Activated T-helper 9 cell treated with anti-CD3 and anti-CD28 coated beads, Interleukin-2, amount 50 U/mL, for 16 hours (primary cell): ENCODE measurements at places on chromosomes 5 and 9.

GRCh38 chr9:17462869-17463464, 115.9 kb upstream of the SH3GL2 start:
- DNase-seq = no peak

DNA sequence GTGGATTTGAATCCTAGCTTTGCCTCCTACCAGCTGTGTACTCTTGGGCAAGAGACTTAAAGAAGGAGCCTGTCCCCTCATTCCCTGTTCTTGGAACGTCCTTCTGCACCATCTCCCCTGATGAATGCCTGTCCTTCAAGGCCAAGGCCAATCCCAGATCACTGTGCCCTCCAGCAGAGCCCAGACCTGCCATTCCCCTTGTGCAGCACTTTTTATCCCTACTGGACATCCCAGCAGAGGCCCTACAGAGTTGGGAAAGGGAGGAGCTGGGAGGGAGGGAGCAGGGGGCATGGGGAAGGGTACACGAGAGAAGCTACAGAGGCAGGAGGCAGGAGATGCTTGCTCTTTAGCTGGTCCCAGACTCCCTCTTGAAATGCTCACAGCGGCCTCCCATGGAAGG, 223.9 kb downstream of the PBX3 start:
- no peak for DNase-seq

GRCh38 chr5:65823845-65824445, 101.9 kb downstream of the NLN start:
- no peak for DNase-seq

DNA sequence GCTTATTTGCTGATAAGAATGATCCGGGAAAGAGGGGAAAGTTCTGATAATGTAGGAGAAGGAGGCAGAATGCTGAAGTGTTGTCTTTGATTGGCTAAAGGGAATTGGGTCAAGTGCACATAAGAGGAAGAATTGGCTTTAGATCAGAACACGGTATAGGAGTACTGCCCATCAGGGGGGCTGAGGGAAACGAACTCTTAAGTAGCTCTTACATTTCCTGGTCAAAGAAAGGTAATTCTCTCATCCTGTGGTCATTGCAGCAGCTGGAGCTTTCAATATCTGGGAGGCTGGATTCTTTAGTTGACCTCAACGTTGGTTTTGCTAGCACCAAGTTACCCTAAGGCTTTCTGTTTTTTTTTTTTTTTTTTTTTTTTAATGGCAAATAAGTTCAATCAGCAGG, 178.7 kb upstream of the NR3C1 start:
- no peak for DNase-seq

- no peak for DNase-seq
These were observed 4.0 kb upstream of the RAD23B start for GRCh38 chr9:107279086-107279485.

DNA sequence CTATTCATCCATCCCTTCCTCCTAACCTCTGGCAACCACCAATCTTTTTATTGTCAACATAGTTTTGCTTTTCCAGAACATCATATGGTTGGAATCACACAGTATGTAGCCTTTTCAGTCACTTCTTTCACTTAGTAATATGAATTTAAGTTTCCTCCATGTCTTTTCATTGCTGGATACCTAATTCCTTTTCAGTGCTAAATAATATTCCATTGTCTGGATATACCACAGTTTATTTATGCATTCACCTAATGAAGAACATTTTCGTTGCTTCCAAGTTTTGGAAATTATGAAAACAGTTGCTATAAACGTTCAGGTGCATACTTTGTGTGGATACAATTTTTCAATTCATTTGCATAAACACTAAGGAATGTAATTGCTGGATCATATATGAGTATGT, 70.7 kb upstream of the FNIP1 start:
- no peak for DNase-seq

DNA sequence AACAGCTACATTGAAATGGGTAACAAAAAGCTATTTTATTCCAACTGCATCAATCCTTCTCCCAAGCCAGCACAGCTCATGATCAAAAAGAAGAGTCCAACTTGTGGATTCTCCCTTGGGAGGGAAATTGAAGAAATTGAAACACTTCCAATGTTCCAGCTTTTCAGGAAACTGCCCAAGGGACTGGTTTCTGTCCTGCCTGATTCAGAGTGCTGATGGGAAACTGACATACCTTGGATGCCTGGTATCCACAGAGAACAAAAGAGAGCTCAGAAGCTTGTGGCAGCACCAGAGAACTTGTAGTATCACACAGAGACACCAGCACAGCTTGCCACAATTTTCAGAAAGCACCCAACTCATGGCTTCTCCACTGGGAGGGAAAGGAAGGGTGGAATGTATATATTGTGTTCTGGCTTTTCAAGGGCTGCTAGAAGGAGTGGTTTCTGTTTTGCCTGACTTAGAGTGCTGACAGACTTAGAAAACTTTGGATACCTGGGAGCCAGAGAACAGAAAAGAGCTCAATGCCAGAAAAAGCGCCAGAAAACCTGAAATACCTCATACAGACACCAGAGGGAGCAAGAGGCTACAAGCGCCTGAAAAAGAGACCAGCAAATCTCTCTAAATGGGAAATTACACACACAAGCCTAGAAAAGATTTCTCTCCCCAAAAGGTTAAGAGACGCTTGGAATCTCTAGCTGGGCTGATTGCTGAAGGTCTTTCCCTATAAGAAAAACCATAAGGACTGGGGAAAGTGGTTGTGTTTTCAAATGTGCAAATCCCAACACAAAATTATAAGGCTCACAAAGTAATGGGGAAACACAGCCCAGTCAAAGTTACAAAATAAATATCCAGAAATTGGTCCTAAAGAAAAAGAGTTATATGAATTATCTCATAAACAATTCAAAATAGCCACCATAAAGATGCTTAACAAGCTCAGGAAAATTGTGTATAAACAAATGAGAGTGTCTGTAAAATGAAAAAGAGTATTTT, 178.8 kb downstream of the SPOCK1 start:
- DNase-seq = no peak

DNA sequence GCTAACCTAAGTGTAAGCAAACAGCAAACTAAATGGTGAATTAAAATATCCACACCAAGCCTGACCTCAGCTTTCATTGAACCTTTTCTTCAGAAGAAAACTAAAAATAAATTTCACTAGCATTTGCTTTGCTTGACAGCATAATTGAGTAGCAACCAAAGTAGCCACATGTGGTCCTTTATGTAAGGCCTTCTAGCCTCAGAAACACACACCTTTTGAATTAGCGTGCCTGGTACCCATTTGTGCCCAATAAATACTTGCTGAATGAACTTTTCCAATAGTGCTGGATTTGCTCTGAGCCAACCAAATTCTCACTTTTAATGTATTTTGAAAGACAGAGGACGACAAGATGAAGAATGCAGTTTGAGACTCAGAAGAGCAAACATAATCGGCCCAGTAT, 2.1 kb upstream of the NIPBL start:
- no peak for DNase-seq

DNA sequence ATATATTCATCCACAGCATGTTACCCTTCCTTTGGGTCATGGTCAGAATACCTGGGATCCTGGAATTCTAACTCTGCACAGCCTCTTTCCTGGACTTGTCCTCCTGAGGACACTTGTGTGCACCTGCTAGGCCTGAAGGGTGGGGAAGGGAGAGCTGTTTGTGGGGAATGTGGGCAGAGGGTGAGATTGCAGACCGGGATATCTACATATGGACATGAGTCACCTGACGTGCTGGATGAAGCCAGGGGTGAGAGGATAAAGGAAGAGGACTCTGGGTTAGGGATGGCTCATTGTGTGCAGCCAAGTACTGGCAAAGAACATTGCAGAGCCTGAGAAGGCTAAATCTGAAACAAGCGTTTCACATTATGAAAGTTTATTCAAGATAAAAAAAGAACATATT, 241.4 kb upstream of the RPS23 start:
- DNase-seq = no peak

DNA sequence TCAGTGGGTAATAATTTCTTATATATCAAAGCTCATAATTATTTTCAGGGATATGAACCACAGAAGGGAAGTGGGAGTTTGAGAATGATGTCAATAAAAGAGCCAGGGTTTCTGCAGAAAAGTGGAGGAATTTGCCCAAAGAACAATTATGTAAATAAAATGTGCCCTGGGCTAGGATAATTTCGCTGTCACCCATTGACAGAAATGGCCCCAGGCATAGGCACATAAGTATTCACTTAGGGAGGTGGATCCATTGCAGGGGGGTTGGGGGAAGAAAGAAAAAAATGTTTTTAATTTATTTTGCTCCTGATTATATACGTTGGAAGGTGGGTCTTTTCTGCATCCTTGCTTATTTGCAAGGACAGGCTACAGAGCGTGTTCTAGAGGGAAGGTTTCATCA, 135.1 kb upstream of the IRX2 start:
- no peak for DNase-seq

DNA sequence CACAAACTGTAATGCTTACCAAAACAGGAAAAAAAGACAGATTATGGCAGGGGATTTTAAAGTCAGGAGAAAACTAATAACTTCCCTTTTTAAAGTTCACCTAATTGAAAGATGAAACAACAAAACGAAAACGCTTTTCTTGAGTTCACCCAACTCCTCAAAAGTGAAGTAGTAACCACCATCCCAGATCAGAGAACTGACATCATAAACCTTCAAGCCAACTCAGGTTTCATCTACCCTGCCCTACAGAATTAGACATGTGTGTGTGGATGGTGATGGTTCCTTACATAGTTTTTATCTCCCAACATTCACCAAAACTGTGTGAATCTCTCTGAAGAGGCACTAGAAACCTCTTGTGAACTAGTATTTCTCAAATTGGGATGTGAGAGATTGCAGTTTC, 195.2 kb upstream of the PTGER4 start:
- no peak for DNase-seq

GRCh38 chr5:6941631-6942030, 228.4 kb downstream of the TENT4A start:
- DNase-seq = no peak

GRCh38 chr9:91429501-91429900, 5.9 kb upstream of the NFIL3 start:
- no peak for DNase-seq

DNA sequence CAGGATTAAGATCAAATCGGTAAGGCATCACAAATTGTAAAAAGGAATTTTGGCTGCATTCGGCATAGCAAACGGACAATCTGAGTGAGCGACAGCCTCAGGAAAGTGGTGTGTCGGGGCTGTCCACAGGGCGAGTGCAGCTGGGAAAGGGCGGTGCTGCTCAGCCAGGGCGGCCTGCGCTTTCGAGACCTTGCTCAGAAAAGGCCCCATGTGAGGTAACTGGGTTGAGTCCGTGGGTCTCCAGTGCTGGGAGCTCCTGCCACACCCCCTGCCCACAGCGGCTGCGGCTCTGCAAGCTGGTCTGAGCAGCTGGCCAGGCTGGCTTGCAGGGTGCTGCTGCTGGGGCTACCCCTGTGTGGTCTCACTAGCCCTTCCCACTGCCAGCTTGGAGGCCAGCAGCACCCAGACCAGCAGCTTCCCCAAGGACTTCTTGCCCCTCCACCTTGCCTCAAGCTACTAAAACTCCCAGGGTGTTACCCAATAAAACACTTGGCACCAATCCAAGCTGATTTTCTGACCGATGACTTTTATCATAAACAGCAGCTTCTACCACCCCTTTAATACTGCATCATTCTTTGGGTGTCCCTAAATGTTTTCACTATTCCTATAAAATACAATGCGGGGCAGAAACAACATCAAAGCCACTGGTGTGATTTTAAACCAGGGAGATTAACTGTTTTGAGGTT, 6.2 kb downstream of the SURF2 start:
- DNase-seq = no peak

DNA sequence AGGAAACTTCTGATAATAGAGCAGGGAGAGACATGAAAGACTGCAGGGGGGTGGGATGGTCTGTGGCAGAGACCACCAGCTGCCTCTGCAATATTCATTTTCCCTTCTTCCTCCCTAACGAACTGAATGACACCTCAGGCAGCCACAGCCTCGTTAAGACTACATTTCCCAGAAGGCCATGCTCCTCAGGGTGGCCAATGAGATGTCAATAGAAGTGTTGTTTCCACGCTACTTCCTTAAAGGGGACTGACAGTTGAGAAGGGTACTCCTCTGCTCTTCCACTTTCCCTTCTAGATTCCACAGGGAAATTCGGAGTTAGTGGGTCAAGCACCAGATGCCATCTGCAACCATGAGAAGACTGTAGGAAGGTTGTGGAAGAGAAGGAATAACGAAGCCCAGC, 52.0 kb upstream of the DAPK1 start:
- no peak for DNase-seq

- DNase-seq = no peak
These were observed 771 bp upstream of the TMEM171 start for GRCh38 chr5:73119451-73120157.

- DNase-seq = no peak
These were observed 4.6 kb downstream of the FOXD1 start for GRCh38 chr5:73443829-73444498.

- no peak for DNase-seq
These were observed 98.2 kb downstream of the SEMA5A start for GRCh38 chr5:9447691-9448090.

- DNase-seq = no peak
These were observed 167.7 kb downstream of the CDH6 start for GRCh38 chr5:31361234-31361633.

GRCh38 chr5:139061274-139061673, 136.9 kb downstream of the SIL1 start:
- no peak for DNase-seq

- DNase-seq = no peak
These were observed 31.7 kb downstream of the UBE2QL1 start for GRCh38 chr5:6480133-6481051.

DNA sequence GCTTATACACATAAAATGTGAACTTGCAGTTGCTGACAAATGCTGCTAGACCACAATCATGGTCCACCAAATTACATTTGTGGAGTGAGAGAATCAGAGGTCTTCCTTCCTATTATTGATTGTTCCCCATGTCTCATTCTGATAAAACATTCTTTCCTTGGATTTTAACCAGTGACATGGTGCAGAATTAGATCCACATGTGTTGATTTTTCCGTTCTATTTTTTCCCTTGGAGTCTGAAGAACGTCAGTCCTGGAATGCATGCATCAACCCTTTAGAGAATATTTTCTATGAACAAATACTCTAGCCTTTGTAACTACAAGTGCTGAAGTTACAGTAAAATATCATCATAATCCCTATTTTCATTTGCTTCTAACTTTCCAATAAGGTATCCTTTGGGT, 170.7 kb upstream of the SPRY4 start:
- no peak for DNase-seq

DNA sequence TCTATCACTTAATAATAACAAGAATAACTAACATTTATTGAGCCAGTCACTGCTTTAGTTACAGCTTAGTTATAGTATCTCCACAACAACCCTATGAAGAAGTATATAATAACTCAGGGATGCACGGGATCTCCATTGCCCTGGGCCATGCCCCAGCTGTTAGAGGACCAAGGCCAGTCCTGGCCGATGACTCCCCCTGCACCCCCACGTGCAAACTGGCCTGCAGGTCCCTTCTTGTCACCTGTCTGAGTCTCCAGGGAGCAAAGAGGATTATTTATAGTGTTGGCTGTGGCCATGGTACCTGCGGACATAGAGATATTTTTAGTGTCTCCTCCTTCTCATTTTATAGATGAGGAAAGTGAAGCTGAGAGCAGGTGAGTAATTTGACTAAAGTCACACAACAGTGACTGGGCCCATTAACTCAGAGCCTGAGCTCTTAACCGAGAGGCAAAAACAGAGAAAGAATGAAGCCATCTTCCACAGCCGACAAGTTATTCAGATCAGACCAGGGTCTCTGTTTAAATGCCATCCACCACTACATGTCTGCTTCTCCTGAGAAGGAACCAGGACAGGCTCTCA, 94.4 kb downstream of the TMEM215 start:
- DNase-seq = no peak
